ENCODE measurements at places on chromosomes 13 and 19. TPM values are rescaled to one million over a fixed set of nuclear protein-coding genes. Genes with fewer than 3 reads are reported as not detected.

- no peaks in the 10 kb centered on the region for H3K4me1 ChIP-seq
- no peak overlapping the region for H3K27ac ChIP-seq
- no peak for DNase-seq
- H3K27me3 ChIP-seq = no peaks in the 10 kb centered on the region
- H3K36me3 ChIP-seq = peaks cover 30% of the 10 kb centered on the region
Measured at GRCh38 chr13:18949970-18950369, 231.7 kb downstream of the TUBA3C start.

DNA sequence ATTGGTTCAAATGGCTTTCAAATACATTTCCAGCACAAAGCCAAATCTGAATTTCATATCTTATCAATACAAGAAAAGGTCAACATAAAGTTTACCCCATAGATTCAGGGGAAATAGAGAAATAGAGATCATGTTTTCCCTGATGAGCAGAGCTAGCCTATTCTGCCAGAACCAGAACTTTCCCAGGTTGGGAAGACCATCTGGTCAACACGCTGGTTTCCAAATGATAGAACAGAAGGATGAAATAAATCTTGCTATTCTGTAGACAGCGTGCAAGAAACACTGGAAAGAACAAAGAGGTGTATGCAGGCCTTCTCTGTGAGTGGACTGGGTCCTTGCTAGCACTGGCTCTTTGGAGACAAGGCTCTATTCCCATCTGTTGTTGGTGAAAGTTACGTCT, 350.6 kb downstream of the NDFIP2 start:
- no peak overlapping the region for H3K4me3 ChIP-seq
- H3K27me3 ChIP-seq = no peaks in the 10 kb centered on the region
- no peaks in the 10 kb centered on the region for H3K4me1 ChIP-seq
- DNase-seq = no peak

DNA sequence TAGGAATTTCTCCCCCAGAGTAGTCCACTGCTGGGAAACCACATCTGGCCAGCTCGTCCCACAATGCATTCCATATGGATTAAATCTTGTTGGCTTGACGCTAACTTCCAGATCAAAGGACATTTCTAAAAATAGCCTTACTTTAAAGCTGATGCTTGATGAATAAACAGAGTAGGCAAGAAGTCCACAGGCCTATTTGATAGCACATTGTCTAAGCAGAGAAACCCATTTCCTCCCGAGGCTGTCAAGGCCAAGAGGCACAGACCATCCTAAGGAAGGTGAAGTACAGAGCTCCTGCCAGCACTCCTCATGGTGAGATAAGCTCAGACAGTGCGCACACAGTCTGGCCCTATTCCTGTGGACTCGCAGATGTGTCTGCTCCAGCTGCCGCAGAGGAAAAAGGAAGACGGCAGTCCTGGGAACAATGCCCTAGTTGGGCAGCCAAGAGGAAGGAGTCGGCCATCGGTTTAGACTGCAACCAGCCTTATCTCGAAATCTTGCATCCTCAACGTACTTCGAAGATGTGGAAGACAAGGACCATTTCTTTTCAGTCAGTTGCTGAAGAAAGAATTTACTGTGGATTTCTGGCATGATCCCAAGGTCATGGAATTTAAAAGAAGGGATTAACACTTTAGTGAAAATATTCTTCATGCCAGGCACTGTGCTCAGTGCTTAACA, 156.8 kb downstream of the RGCC start:
- no peak for DNase-seq
- no peaks in the 10 kb centered on the region for H3K4me1 ChIP-seq
- no peaks in the 10 kb centered on the region for H3K36me3 ChIP-seq
- H3K4me3 ChIP-seq = no peak overlapping the region

DNA sequence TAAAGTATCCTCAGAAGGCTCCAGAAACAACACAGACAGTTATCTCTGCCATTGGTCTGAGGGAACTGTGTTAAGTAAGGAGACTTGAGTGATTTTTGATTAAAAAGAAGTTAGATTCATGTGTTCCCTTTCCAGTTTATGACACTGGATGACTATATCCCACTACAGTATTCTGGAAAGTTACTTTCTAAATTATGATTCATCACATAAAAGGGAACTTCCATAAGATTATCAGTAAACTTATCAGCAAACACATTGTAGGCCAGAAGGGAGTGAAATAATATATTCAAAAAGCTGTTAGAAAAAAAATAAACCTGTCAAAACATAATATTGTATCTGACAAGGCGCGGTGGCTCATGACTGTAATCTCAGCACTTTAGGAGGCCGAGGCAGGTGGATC, 700.0 kb downstream of the SLITRK6 start:
- H3K4me3 ChIP-seq = no peak overlapping the region
- H3K27ac ChIP-seq = no peak overlapping the region
- H3K36me3 ChIP-seq = no peaks in the 10 kb centered on the region
- H3K4me1 ChIP-seq = no peaks in the 10 kb centered on the region

- no peak overlapping the region for H3K27ac ChIP-seq
- no peaks in the 10 kb centered on the region for H3K4me1 ChIP-seq
- H3K36me3 ChIP-seq = peaks cover 25% of the 10 kb centered on the region
- H3K4me3 ChIP-seq = no peak overlapping the region
- no peaks in the 10 kb centered on the region for H3K27me3 ChIP-seq
- DNase-seq = no peak
Measured at GRCh38 chr13:86839221-86839620, 832.0 kb upstream of the SLITRK5 start.

GRCh38 chr19:46931202-46931601, 70.4 kb downstream of the ARHGAP35 start:
- H3K27me3 ChIP-seq = no peaks in the 10 kb centered on the region
- H3K4me1 ChIP-seq = no peaks in the 10 kb centered on the region
- H3K4me3 ChIP-seq = no peak overlapping the region
- DNase-seq = no peak

CEACAM20 gene
- not detected for total RNA-seq
